ENCODE measurements at places on chromosomes 1 and 21.

DNA sequence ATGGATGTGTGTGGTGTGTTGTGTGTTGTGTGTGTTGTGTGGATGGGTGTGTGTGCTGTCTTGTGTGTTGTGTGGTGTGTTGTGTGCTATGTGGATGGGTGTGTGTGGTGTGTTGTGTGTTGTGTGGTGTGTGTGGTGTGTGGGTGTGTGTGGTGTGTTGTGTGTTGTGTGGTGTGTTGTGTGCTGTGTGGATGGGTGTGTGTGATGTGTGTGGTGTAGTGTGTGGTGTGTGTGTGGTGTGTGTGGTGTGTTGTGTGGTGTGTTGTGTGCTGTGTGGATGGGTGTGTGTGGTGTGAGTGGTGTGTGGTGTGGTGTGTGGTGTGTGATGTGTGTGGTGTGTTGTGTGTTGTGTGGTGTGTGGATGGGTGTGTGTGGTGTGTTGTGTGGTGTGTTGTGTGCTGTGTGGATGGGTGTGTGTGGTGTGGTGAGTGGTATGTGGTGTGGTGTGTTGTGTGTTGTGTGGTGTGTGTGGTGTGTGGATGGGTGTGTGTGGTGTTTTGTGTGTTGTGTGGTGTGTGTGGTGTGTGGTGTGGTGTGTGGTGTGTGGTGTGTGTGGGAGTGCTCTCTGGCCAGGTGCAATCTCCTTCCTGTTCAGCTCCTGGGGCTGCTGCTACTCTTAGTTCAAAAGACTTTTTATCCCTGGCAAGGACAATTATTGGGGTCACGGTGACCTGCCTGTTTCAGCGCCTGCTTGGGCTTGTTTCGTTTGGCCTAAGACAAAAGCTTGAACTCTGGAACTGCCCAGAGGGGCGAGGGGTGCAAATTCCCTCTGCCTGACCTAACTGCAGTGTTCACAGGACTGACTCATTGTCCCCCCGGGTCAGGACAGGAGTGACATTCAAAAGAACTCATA lies 101.1 kb downstream of the UBIAD1 start:
- no peak for DNase-seq

DNA sequence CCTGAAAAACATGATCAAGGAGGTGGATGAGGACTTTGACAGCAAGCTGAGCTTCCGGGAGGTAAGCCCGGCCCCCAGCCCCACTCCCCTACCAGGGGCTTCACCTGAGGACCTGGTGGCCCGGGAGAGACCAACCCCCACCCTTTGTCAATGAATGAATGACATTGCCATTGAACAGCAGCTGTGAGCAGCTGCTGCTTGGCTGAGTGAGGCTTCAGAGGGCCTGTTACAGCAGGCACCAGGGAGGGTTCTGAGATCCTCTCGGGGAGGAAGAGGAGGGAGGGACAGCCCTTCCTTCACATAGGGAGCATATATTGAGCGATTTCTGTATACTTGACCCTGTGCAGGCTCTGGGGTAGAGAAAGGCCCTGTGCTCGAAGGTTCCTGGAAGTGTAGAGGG lies 12.3 kb upstream of the CTRC start:
- DNase-seq = no peak

DNA sequence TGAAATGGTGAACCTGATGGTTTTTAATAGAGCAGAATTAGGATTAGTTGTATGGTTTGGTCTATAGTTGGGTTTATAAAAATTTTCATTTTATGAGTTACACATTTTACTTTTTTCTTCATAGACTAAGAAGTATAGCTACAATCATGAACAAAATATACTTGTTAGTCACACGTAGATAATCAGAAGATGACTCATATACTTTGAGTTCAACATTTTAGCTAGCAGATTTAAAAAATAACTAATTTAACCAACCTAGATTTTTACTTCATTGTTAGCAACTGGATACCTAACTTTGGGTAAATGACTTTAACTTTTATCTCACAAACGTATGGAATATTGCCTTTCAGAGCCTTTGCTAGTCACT lies 27.9 kb downstream of the MORC3 start:
- no peak for DNase-seq

DNA sequence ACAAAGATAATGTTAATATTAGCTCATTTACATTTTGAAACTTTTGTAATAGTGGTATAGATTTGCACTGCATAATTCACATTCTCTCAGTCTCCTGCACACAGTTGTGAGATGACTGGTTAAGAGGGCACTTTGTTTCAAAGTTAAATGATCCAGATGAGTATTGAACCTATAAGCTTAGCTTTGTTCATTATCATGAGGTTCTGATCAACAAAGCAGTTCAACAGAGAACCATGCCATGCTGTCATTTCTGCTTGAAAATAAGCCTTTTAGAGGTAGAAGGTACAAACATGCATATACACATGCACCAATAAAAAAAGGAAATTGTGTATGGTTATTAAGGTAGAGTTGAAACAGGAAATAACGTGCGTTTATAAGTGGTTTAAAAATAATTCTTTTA lies 4.8 kb downstream of the RAP1A start:
- DNase-seq = no peak

DNA sequence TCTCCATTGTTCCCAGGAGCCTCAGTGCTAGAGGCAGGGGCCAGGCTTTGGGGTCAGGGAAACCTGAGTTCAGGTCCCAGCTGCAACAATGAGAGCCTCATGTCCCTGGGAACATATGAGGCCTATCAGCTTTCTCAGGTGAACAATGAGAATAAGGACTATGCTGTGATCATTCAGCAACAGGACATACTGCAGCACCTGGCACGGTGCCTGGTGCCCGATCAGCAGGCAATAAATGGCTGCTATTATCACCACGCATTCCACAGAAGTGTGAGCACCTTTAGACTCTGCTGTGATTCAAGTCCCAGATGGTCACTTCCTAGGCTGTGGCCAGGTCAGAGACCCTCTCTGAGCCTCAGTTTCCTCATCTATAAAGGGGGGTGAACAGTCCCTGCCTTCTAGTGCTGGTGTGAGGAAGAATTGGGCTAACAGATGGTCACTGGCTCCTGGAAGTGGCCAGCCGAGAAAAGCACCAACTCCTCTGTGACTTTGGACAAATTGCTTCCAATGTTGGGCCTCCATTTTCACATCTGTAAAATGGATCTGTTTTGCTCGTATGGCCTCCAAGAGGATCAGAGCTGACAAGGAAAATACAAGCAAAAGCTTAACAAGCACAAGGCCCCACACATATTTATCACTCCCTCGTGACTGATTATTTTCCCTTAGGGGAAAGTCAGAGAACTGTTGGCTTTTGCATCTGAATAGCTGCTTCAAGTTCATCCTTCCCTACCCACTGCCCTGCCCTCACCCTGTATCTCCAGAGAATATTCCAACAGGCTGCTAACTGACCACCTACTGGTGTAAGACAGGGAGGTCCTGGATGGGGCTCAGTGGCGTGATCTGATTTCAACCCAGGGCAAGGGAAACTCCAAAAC lies 1.1 kb downstream of the SLC5A9 start:
- DNase-seq = no peak

GRCh38 chr1:204828352-204828850 lies 42.3 kb upstream of the NFASC start:
- DNase-seq = no peak

Measured in GM04503 (cell line).